ENCODE measurements at places on chromosomes 3 and 15.

DNA sequence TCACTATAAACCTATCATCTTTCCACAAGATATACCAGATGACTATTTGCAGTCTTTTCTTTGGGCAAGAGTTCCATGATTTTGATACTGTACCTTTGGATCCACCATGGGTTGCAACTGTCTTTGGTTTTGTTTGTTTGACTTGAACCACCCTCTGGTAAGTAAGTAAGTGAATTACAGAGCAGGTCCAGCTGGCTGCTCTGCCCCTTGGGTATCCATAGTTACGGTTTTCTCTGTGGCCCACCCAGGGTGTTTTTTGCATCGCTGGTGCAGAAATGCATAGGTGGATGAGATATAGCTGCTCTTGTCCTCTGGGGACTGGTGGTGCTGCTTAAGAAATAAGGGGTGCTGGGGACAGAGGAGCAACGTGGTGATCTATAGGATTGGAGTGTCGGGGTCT is 33.8 kb downstream of the CHDH start:
- DNase-seq, result no peak

DNA sequence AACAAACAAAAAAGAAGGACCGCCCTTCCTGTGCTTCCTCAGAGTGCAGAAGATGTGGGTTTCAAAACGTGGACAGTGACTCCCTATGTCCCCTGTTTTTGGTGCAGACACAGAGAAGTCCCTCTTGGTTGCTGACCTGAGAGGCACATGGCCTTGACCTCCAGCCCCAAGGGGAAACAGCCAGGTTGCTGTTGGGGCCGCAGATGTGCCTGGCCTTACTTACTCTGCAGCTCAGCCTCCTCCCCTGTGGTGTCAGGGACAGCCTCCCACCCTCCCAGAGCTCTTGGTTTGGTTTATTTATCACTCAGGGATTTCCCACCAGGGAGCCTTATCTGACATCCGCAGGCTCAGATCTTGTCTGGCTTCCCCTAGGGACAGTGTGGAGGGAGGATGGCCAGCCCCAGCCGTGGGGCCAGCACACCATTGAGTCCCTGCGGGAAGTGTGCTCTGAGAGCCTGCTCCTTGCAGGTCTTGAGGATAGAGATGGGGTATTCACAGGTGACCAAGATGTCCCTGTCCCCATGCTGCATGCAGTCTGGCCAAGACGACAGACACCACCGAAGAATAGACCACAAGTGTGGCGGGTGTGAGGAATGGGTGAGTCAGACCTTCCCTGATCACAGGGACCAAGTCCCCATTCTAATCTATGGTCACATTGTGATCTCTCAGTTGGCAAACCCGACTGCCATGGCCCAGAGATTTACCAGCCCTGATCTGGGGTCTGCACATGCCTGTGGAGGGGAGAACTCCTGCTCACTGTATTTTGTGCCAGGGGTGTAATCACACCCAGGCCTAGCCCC is 134.3 kb upstream of the ABHD17C start:
- no peak for DNase-seq

DNA sequence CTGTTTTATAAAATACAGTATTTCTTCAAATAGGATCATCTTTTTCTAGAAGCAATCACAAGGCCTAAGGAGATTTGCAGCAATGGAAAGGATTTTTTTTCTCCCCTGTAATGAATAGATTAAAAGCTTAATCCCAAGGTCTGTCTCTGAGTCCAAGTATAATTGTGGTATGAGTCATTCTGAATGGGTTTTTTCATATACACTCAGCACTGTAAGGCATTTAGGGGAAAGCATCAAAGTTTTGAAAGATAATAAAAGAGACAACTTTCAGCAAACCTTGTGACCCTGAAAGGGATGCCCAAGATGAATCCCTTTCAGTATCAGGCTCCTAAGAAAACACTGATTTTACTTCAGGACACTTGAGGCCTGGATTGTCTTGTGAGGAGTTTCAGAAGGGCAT is 23.3 kb upstream of the LARS2 start:
- DNase-seq, result no peak

GRCh38 chr3:189330066-189330465 is 158.3 kb downstream of the TPRG1 start:
- DNase-seq, result no peak

DNA sequence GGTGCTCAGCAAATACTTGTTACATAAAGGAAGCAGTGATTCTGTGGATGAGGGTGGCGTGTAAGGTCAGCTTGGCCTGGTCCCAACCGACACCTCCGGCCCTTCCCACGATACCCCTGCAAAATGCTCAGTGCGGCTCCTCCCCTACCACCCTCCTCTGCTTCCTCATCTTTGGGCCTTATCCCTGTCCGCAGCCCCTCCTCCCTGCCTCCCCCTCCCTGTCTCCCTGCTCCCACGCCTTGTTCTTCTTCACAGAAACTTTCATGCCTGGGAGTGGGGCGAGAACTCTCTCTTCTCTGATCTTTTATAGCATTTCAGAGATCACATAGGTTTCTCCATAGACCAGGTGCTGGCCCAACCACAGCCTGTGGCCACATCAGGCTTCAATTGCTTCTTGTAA is 75.0 kb upstream of the ATP2B2 start:
- DNase-seq, result no peak

DNA sequence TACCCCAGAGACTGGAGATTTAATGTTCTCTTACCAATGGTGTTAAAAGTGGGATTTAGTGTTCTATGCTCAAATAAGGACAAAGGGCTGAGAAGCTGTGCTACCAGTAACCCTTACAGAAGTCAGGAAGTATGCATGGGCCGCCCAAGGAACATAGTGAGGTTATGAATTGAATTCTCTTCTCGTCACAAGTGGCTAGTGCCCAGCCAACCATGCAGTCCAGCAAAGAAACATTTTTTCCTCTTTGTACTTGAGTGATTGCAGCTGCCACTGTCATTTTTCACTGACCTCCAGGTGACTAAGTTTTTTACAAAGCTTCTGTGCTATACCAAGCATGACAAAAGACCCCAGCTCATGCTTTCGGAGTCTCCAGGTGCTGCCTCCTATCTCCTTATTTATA is 110.6 kb upstream of the DCBLD2 start:
- DNase-seq, result no peak

DNA sequence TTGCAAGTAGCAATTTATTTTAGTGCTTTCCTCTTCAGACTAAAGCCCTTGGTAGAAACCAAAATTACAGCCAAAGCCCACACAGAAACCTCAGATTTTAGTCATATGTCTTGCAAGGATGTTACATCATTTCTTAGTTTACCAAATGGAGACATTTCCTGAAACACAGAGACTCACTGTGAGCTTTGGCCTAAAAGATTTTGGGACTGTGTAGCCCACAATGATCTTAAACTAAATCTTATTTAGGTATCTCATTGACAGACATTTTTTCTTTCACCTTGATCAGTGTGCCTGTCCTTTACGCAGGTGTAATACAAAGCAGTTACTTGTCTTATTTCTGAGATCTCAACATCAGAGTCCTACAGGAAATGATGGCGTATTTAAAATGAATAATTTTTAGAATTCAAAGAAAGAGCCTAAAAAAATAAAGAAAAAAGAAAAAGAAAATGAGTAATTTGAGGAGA is 27.8 kb upstream of the AP4E1 start:
- DNase-seq, result no peak

DNA sequence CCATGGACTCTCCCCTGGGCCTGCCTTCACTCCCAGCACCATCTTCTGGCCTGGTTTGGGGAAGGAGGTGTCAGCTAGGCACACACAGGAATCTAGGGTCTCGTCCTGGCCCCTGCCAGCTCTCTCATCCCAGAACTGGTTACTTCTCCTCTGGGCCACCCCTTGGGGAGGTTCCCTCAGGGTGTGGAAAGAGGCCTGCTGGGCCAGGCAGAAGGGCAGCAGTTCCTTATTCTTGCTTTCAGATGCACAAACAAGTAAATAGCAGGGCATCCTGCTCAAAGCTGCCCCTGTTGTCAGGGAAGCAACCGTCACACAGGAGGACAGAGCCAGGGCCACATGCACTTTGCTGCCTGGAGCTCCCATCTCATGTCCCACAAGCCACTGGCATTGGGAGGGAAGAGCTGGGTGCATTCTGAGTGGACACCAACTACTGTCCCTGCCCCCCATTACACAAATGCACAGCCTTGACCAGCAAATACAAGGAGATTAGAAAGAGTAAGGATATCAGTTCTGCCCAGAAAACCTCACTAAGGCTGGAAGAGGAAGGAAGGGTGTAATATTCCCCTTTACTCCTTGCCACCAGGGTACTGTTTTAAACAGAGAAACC is 108.8 kb upstream of the HACD2 start:
- DNase-seq, result no peak

DNA sequence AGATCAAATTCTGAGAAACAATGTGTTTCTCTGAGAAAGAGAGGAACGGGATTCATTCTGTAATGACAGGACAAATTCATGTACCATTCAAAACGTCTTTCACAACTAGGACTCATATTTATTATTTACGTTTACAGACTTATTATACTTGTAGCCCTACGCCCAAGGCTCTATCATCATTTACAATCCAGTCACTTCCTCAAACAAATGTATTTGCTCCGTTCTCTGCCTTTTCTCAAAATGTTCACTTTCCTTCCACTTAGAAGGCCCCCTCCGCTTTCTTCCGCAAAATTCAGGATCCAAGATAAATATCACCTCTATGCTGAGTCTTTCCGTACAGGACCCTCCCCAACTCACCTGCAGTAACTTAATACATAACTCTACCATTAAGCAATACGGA is 745 bp downstream of the RSL24D1 start:
- no peak for DNase-seq

DNA sequence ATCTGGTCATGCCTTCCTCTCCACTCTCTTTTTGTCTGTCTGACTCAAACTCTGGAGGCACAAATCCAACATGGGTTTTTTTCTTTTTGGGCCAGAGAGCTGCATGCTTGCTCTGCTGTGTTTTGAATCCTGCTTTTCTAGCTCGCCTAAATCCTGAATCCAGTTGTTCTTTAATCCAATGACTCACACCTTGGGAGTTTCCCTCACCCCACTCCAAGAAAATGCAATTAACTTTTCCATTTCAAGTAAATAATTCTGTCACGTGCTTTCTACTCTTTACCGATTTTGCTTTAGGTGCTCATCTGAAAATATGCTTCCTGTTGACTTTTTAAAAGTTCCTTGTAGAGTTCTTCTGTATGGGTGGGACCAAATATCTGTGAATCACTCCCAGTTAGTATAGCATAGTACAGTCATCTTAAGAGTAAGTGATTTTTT is 47.6 kb downstream of the SLMAP start:
- DNase-seq, result no peak

GRCh38 chr3:53196575-53197407 is 35.8 kb downstream of the PRKCD start:
- DNase-seq, result no peak

GRCh38 chr3:27927882-27928281 is 205.8 kb upstream of the EOMES start:
- DNase-seq, result no peak

DNA sequence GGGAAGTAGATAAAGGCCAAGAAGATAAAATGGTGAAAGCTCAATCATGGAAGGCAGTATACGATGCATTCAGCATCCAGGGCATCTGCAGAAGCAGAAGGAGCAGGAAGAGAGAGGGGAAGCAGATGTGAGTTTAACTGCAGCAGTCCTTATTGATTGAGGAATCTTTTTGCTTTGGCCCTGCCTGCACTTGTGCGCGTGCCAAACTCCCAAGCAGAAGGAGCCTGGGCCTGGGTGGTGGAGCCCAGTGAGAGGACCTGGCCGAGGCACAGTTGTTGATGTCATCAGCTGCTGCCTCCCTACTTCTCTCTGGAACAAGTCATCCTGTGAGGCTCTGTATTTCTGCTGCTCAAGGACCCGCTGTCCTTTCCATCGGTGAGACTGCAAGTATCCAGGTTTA is 65.5 kb upstream of the ROPN1 start:
- DNase-seq, result no peak

GRCh38 chr3:143139762-143140161 is 20.2 kb downstream of the CHST2 start:
- no peak for DNase-seq
